ENCODE measurements at places on chromosomes 5 and 9.

DNA sequence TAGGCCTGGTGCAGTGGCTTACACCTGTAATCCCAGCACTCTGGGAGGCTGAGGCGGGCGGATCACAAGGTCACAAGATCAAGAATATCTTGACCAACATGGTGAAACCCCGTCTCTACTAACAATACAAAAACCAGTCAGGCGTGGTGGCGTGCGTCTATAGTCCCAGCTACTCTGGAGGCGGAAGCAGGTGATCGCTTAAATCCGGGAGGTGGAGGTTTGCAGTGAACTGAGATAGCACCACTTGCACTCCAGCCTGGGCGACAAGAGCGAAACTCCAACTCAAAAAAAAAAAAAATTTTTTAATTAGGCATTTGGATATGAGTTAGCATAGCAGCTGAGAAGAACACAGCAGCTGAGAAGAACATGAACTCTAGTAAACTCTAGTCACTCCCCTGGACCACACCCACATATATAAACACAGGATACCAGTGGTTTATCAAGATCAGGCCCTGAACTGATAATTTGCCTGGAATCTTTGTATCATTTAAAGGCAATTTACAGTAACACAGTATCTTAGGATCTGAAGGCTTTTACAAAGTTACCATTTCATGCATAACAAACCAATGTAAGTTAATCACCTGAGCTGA lies 4.6 kb upstream of the UGCG start:
- DNase-seq = no peak

DNA sequence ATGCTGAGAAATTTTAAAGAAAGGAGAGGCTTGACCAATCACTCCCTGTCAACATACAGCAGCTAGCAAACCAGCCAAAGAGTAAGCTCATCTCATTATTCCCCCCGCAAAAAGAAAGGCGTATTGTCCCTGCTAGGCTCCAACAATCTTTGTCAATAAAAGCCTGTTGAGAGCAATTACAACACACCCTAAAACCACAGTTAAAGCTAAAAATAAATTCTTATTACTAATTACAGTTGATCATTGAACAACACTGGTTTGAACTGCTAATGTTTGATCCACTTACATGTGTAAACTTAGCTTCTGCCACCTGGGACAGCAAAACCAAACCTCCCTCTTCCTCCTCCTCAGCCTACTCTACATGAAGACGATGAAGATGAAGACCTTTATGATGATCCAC lies 151.2 kb downstream of the TSSK1B start:
- no peak for DNase-seq

DNA sequence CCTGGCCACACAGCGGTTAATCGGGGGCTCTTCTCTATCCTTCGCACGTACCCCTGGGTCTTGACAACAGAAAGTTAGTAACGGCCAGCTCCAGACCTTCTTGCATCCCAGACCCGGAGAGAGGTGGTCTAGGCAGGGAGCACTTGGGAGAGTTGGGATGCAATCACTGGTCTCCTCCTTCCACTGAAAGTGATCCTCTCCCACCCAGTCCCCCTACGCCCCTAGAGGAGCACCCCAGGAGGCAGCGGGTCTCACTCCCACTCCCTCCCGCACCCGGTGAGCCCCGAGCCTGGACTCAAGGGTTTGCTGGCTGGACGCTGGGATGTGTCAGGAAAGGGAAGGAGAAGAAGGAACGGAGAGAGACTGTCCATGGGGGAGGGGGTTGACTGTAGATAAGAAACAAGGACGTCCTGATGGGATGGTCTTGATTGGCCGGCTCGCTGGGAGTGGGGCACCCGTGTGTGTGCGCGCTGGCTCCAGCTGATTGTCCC lies 2.0 kb downstream of the RORB start:
- DNase-seq = no peak

GRCh38 chr5:83701886-83702285 lies 18.8 kb downstream of the HAPLN1 start:
- no peak for DNase-seq

DNA sequence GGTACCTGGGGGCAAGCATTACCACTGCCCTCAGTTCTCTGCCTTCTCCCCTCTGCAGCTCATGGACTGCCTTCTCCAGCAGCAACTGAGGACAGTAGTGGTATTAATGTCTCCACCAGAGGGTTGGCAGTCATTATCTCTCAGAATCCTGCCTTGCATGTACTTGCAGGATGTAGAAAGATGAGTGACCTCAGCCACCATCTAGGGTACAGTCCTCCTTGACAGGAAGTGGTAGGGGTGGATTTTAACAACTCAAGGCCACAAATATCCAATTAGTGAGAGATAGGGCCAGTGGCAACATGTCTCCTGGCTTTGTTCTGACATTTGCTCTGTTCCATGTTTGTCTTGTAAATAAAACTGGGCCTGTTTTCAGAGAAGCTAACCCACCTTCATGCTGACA lies 47.2 kb downstream of the F2R start:
- no peak for DNase-seq

GRCh38 chr5:17316970-17317459 lies 99.6 kb downstream of the BASP1 start:
- no peak for DNase-seq

GRCh38 chr9:82706786-82707185 lies 356.2 kb downstream of the RASEF start:
- no peak for DNase-seq

- DNase-seq = no peak
Observed at GRCh38 chr5:848671-849111, 2.1 kb downstream of the ZDHHC11 start.

- DNase-seq = peak; percentile 84
Observed at GRCh38 chr9:133238272-133238850, 29.3 kb upstream of the OBP2B start.

- no peak for DNase-seq
Observed at GRCh38 chr5:115494570-115495289, 49.8 kb downstream of the FEM1C start.

DNA sequence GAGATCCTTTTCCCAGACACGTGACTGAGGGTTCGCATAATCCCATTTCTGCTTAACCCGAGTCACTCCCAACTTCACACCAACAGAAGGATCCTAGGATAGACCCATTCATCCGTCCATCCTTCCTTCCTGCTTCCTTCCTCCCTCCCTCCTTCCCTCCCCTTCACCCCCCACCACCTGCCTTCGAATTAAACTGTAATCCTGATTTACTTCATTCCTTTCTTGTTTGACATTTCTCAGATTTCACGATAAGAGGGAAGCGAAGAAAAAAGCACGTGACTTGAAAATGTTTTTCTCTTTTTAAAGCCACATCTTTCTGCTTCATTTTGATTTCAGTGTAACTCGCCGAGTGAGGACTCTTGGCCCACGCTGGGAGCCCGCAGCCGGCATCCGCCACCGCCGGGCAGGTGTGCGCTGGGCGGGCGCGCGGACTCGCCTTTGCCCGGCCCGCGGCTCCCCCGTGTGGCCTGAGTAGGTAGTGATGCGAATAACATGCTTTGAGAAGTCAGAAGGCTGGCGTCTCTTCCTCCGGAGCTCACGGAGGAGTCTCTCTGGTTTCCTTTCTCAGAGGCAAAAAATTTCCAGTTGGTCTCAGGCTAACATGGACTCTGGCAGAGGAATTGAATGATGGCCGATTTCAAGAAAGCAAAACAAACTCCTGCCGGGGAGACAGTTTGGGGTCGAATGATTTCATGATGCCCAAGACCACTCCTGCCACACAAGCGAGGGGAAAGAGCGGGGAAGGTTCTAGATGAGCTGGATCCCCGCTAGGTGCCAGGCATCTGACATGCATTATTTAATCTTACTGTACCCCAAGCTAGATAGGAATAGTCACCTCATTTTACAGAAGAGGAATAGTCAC lies 117.7 kb downstream of the SLC12A2 start:
- peak; percentile 79 for DNase-seq

GRCh38 chr5:170501931-170502330 lies 1.9 kb upstream of the KCNIP1 start:
- no peak for DNase-seq

GRCh38 chr5:35331956-35332950 lies 102.0 kb upstream of the PRLR start:
- DNase-seq = peak; percentile 24

DNA sequence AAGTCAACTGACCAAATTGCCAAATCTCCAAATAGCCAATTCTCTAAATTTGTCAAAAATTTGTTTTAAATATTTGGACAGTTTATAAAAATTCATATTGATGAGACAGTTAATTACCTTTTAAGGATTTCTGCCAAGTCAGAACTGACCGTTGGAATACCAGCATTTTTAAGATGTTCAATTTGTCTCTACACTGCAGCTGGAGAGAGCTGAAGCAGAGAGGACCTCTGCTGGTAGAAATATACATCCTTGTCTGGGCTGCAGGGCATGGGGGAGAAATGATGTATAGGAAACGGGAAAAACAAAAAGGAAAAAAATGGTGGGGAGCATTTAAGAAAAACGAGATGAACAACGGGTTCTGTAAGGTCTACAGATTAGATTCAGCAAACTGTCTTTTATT lies 16.8 kb downstream of the NR6A1 start:
- DNase-seq = no peak

DNA sequence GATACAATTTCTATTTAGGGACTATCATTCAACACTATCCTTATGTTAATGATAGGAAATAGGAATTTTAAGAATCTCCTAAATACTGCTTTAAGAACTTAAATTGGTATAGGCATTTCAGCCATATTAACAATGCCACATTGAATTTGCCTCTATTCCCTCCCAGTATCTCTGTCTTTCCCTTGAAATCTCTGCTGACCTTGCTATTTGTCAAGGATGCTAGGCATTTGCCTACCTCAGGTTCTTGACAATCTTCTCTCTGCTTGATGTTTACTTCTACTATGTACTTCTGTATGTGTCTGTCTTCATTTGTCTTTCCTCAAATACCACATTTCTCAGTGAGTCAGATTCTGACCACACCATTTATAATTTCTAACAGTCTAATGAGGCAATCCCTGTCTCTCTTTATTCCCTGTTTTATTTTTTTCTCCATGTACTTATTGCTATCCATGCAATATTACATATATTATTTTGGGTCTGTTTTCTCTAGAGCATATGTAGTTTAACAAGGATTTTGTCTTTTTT lies 1461.4 kb upstream of the CDH9 start:
- DNase-seq = no peak

- no peak for DNase-seq
Observed at GRCh38 chr5:123783421-123783820, 271.4 kb downstream of the CSNK1G3 start.

DNA sequence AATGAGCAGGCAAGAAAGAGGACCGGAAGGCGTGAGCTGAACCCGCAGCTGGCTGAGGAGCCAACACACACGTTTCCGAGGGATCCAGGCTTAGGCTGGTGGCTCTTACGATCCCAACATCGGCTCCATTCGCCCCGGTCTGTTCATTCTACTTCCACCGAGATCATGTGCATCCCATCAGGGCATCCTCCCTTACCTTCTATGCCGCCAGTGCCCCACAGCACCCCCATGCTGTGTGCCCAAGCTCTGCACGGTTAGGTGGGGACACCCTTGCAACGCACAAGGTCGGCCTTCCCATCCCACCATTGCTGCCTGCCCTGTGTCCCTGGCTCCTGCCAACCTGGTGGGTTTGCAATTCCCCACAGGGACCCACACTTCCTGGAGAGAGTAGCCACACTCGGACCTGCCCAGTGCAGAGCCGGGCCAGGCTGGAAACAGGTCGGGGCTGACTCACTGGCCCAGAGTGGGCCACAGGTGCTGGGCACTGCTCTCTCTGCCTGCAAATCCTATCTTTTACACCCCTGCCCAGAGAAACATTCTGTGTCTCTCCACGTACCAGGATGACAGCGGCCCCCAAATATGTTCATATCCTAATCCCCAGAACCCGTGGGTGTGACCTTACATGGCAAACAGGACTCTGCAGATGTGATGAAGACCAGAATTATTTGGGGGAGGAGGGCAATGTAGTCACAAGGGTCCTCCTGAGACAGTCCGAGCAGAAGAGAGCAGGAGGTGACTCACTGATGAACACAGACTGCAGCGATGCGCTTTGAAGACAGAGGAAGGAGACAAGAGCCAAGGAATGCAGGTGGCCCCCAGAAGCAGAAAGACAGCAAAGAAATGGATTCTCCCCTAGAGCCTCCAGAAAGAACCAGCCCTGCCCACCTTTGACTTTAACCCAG lies 182.2 kb downstream of the AUH start:
- DNase-seq = no peak

GRCh38 chr9:104868303-104868686 lies 59.7 kb downstream of the ABCA1 start:
- DNase-seq = no peak

DNA sequence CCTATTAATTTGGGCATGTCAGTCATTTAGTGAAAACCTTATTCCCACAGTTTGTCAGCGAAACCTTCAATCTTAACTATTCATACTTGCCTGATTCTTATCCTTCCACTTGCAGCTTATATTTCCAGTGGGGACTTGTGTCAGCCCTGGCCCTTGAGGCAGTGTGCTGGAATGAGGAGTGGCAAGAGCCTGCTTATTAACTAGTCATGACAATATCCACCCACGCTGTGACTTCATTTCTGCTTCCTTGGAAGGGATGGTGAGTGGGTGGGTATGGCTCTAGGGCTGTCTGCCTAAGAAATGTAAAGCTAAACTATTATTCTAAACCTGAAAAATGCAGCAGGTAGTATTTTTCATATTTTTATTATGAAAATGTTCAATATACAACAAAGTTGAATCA lies 34.0 kb upstream of the LURAP1L start:
- no peak for DNase-seq

DNA sequence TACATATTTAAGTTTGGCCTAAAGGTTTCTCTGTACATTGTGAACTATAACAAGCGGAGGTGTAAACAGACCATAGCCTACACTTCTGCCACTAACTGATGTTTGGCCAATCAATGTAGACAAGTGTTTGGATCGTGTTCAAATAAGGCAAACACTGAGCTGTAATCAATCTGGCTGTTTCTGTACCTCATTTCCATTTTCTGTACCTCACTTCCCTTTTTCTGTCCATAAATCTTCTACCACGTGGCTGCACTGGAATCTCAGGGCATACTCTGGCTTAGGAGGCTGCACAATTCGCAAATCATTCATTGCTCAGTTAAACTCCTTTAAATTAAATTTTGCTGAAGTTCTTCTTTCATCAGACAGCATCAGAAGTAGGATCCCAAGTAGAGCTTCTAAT lies 140.9 kb downstream of the SLC25A46 start:
- DNase-seq = no peak

GRCh38 chr9:114370251-114370967 lies 17.4 kb downstream of the AKNA start:
- DNase-seq = no peak

GRCh38 chr9:70614786-70615463 lies 200.5 kb upstream of the KLF9 start:
- no peak for DNase-seq

DNA sequence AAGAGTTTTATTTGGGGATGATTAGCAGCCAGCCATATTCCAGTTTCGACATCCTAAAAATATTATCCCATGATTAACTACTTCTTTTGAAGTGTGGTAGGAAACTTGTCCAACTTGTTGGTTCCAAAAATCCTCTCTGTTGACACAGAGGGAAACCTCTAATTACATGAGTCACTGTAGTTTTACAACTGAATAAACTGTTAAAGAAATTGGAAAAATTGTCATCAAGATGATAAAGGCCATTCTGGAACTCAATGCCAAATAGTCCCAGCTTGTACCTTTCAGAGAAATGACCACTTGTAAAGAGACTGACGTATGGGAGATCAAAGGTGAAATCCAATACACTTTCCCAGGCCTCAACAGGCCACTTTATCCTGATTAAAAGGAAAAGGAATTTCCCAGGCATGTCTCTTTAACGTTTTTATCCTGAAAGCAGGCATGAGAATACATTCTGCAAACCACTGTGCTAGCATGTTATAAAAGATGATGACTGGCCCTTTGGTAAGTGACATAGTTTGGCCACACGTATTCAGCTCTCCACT lies 261.6 kb downstream of the GLIS3 start:
- no peak for DNase-seq

- DNase-seq = peak; percentile 88
Observed at GRCh38 chr9:121267689-121268597, at the start of gene GSN. Gene GSN, plus strand, starts transcription at chr9:121268162. Its CDS starts 33,810 bp downstream, at chr9:121301972.

Data from uterus (tissue), 4 donors.